ENCODE measurements at places on chromosomes 7 and 10.

GRCh38 chr7:5574770-5575269 lies 151.2 kb upstream of the TNRC18 start:
- peak; percentile 64 for DNase-seq

DNA sequence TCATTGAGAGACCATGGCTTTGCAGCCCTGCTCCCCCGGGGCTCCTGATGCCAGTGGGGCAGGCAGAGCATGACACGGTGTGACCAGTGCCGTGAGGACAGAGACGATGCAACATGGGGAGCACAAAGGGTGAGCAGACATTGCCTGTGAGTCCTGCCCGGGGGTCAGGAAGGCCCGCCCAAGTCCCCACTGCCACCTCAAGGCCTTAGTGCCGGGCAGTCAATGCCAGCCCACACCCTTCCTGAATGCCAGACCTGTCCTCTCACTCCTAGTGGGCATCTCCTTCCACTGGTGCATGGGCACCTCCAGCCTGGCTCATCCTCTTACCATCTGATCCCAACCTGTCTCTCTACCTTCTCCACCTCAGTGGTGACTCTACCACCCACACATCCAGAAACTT lies 157.9 kb upstream of the ZMIZ1 start:
- no peak for DNase-seq

GRCh38 chr7:85480666-85481065 lies 293.8 kb upstream of the SEMA3D start:
- no peak for DNase-seq

DNA sequence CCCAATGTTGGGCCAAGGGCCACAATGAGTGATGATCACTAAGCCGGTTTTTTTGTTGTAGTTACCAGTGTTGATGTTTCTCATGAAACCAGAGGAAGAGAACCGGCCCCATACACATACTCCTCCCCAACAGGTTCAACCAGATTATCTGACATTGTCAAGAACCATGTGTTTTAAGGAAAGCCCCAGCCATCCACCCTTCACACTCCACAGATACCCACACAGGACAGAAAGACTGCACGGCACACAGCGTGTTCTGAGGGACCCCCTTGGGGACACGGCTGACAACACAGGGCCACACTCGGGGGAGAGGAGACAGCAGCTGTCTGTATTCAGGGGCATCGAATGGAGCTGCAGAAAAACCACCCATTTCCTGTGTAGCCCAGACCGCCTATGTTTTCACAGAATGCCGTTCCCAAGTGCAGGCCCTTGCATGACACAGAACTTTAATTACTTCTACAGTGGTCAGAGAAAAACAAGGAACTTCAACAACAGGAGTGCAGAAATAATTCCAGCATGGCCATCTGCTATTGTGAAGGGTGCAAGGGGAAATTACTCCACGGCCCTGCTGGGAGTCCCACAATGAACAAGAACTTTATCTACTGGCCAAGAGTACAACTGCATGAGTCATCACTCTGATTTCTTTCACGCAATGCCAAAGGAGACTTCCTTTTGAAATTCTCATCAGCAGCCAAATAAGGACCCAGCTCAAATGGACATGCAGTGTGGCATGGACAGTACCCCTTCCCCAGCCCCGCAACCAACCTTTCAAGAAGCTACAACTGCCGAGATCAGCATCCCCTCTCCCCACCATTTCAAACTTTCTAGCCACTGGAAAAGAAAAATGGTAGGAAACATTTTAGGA lies 2.3 kb downstream of the KLF6 start:
- DNase-seq: peak; percentile 21

DNA sequence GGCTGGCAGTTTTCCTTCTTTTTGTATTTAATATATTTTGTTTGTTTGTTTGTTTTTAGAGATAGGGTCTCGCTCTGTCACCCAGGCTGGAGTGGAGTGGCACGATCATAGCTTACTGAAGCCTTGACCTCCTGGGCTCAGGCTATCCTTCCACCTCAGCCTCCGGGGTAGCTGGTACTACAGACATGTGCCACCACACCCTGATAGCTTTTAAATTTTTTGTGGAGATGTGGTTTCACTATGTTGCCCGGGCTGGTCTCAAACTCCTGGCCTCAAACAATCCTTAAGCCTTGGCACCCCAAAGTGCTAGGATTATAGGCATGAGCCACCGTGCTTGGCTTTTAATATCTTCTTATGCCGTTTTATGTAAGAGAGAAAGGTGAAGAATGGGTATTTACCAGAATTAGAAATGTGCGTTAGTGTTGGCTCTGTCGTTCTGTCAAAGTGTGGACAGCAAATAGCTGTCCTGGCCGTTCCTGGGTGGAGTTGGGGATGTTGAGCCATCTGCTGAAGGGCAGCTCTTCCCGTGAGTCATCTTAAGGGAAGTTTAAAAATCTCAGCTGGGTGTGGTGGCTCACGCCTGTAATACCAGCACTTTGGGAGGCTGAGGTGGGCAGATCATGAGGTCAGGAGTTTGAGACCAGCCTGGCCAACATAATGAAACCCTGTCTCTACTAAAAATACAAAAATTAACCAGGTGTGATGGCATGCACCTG lies 14.8 kb downstream of the OGDH start:
- no peak for DNase-seq

- DNase-seq: no peak
These were observed 50.2 kb downstream of the CDK1 start for GRCh38 chr10:60828489-60828852.

DNA sequence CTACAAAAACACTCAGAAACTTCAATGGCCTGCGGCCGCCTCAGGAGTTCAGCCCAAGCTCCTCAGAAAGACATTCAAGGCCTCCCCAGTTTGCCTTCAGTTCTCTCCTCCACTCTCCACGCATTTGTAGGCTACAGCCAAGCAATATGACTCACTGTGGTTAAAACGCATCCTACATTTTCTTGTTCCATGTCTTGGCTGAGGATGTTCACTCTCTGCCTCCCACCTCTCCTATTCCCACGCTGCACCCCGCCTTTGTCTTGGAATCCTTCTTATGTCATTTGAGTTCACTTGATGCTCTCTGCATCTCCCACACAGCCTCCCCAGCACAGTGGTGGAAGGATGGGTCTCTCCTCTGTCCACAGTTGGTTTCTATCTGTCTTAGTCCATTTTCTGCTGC lies 184.8 kb downstream of the NPSR1 start:
- no peak for DNase-seq

DNA sequence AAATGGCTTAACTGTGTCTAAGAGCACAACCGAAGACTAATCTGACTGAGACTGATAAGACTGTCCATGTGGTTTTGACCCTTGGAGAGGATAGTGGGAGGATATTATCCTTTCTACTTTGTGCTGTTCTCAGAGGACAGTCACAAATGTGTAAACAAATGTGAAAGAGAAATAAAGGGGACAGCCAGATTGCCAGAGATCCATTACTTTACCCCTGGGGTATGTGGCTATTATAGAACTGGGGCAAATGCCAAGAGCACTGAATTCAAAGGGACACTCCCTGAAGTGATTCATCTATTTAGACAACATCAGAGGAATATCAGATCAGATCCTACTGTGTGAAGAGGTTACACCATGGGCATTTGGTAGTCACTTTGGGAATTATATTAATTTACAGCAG lies 154.7 kb downstream of the RNLS start:
- no peak for DNase-seq

DNA sequence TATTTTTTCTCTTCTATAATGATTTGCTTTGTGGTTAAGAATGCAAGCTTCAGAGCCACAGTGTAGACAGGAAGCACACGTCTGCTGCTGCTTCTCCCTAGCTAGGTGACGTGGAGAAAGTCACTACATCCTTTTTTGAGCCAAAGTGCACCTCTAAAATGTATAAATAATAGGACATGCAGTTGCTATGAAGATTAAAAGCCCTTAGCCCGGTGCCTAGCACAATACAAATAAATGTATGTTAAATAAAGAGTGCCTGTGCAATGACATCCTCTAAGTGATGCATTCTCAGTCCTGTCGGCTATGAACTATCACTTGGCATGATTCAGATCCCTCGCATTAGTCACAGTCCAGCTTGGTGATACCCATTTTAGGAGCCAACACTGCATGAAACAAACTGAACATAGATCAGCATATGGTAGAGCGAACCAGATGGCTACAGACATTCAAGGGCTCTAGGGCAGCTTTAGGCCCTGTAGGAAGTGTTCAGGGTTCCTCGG lies 4.8 kb upstream of the TRDMT1 start:
- no peak for DNase-seq

DNA sequence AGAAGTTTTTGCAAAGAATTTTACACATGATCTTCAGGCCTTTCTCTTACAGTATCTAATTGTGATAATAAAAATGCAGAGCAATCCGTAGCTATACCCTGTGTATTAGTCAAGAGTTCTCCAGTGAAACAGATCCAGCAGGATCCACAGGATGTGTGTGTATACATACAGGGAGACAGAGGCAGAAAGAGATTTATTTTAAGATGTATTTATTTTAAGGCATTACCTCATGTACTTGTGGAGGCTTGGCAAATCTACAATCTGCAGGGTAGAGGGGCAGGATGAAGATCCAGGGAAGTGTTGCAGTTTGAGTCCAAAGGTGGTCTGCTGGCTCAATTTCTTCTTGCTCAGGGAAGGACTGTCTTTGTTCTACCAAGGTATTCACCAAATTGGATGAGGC lies 41.7 kb downstream of the ARHGAP12 start:
- no peak for DNase-seq

GRCh38 chr7:11171569-11172192 lies 198.0 kb downstream of the PHF14 start:
- DNase-seq: no peak

DNA sequence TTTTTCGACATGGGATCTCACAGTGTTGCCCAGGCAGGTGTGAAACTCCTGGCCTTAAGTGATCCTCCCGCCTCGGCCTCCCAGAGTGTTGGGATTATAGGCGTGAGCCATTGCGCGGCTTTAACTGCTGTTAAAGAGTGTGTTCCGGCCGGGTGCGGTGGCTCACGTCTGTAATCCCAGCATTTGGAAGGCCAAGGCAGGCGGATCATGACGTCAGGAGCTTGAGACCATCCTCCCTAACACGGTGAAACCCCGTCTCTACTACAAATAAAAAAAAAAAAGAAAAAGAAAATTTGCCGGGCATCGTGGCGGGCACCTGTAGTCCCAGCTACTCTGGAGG lies 1.1 kb downstream of the RABGEF1 start:
- DNase-seq: no peak

- DNase-seq: no peak
These were observed 76.0 kb upstream of the SEMA3D start for GRCh38 chr7:85262891-85263290.

GRCh38 chr10:416091-416515 lies 273.4 kb downstream of the DIP2C start:
- DNase-seq: peak; percentile 67

- DNase-seq: no peak
These were observed 77.3 kb upstream of the SAMD8 start for GRCh38 chr10:75034131-75034512.

DNA sequence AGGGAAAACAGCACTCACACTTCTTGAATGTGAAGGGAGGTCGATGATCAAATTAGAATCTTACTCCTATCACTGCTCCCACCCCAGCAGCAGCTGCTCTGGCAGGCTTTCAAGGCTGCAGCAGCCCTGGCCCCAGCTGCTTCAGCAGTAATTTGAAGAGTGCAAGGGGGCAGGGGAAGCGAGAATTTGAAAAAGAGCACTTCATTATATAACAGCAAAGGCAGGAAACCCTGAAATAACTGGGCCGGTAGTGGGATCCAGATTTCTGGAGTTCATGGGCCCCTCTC lies 44.9 kb downstream of the MYPN start:
- DNase-seq: peak; percentile 23

DNA sequence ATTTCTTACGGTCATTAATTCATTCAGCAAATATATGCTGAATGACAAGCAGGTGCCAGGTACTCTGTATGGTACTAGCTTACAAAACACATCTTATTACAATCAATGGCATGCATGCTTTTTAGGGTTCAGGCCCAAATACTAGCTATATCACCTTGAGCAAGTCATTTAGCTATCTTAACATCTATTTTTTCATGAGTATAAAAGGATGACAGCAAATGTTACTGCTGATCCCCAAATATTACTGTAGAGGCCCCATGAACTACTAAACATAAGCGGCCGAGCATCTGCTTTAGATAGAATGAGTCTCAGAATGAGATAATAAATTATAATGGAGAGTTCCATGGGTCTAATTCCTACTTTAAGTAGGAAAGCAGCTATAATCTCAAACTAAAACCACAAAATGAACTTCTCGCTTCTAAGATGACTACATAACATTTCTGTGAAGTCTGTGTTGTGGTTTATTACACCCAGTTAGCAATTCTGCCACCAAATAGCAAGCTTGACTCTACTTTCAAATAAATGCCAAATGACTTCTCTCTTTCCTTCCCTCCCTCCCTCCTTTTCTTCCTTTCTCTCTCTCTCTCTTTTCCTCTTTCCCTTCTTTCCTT lies 113.7 kb upstream of the LRRN3 start:
- no peak for DNase-seq

- no peak for DNase-seq
These were observed 169.4 kb downstream of the FGFR2 start for GRCh38 chr10:121428867-121429266.

DNA sequence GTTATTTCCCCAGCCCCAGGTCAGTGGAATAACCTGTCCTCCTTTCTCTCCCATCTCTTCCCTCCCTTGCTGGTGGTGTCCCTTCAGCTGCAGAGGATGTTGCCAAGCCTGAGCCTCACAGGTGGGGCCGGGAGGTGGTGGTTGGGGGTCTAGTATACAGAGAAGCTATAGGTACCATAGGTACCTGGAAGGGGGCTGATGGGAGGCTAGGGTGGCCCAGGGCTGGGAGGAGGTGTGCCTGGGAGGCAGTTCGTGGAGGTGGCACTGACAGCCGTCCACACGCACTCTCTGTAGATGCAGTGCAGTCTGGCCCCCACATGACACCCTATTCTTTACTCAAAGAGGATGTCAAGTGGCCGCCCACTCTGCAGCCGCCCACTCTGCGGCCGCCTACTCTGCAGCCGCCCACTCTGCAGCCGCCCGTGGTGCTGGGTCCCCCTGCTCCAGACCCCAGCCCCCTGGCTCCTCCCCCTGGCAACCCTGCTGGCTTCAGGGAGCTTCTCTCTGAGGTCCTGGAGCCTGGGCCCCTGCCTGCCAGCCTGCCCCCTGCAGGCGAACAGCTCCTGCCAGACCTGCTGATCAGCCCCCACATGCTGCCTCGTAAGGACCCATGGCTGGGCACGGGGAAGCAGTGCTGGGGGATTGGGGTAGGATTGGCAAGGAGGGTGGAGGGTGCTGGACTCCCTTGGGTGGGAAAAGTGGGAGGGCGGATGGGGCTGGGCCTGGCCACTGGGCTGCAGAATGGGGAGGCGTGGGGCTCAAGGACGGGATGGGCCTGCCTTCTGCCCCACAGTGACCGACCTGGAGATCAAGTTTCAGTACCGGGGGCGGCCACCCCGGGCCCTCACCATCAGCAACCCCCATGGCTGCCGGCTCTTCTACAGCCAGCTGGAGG lies 9.5 kb downstream of the IRF5 start:
- peak; percentile 73 for DNase-seq

GRCh38 chr7:133358708-133359107 lies 105.8 kb downstream of the EXOC4 start:
- no peak for DNase-seq

GRCh38 chr10:128078136-128078969 lies 47.9 kb downstream of the MKI67 start:
- peak; percentile 83 for DNase-seq

GRCh38 chr10:29067161-29067560 lies 221.7 kb upstream of the LYZL1 start:
- DNase-seq: no peak
